Transverse colon (tissue), 4 donors: ENCODE measurements at places on chromosomes 4 and X. TPM values are rescaled to one million over a fixed set of nuclear protein-coding genes. Genes with fewer than 3 reads are reported as not detected.

GRCh38 chr4:122458625-122459024, 2.1 kb upstream of the IL2 start:
- H3K4me1 ChIP-seq = no peaks in the 10 kb centered on the region
- H3K27me3 ChIP-seq = no peaks in the 10 kb centered on the region
- no peak for DNase-seq
- H3K27ac ChIP-seq = no peak overlapping the region
- no peak overlapping the region for H3K4me3 ChIP-seq

TBL1X gene
- total RNA-seq = 3.4 TPM

GRCh38 chrX:49838374-49838773, 9.3 kb downstream of the PAGE4 start:
- H3K27me3 ChIP-seq = no peaks in the 10 kb centered on the region
- no peaks in the 10 kb centered on the region for H3K36me3 ChIP-seq
- H3K4me3 ChIP-seq = no peak overlapping the region
- H3K4me1 ChIP-seq = no peaks in the 10 kb centered on the region

DNA sequence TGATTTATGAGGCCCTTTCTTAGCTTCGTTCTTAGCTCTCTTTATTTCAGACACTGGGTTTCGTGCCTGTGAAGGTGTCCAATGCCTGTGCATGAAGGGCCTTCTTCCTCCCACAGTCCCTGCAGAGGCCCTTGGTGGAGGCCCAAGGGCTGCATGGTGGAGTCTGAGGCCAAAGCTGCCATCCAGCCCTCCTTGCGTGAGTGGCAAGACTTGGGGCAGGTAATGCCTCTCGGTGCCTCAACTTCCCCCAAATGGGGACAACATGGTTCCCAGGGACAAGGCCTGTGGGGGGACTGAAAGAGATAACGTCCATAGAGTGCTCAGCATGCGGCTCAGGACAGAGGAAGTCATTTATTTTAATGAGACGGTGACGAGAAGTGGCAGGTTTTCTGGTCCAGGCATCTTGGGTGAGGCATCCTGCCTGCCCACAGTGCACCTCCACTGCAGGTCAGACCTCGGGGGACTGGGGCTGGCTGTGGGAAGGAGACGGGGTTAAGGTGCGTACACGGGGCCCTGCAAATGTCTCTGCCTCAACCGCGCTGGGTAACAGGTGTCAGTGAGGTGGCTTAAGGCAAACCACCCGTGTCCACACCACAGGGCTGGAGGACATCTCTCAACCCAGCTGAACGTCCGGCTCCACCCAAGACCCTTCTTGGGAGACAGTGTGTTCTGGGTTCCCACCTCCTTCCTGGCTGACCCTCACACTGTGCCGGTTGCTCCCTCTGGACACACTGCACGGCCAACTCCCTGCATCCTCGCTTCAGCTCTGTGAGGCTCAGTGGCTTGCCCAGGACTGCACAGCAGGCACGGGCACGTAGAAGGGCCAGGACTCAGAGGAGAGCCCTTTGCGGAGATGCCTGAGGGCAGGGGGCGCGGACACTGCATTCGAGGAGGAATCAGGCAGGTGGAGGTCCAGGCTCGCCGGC, 50.5 kb downstream of the PSAPL1 start:
- no peaks in the 10 kb centered on the region for H3K4me1 ChIP-seq
- no peak overlapping the region for H3K4me3 ChIP-seq
- H3K27me3 ChIP-seq = peaks cover 4% of the 10 kb centered on the region
- H3K27ac ChIP-seq = no peak overlapping the region
- H3K36me3 ChIP-seq = no peaks in the 10 kb centered on the region

DNA sequence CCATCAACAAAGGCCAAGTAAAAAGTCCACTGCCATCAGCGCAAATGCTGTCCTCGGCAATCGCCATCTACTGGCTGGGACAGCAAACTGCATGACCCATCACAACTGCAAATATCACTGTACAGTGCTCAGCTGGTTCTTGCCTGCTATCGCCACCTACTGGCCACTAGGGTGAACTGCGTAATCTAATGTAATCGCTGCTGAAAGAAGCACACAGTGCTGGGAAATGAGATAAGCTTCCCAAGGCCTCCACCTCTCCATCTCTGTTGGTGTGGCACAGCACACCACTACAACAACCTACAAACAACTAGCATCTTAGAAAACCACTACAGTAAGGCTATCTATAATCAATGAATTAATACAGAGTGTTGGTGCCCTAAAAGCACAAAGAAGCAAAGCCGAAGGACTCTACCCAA, 298.3 kb downstream of the TEX13A start:
- no peaks in the 10 kb centered on the region for H3K36me3 ChIP-seq
- no peaks in the 10 kb centered on the region for H3K4me1 ChIP-seq
- DNase-seq = peak; percentile 75
- H3K27me3 ChIP-seq = no peaks in the 10 kb centered on the region
- no peak overlapping the region for H3K27ac ChIP-seq

DNA sequence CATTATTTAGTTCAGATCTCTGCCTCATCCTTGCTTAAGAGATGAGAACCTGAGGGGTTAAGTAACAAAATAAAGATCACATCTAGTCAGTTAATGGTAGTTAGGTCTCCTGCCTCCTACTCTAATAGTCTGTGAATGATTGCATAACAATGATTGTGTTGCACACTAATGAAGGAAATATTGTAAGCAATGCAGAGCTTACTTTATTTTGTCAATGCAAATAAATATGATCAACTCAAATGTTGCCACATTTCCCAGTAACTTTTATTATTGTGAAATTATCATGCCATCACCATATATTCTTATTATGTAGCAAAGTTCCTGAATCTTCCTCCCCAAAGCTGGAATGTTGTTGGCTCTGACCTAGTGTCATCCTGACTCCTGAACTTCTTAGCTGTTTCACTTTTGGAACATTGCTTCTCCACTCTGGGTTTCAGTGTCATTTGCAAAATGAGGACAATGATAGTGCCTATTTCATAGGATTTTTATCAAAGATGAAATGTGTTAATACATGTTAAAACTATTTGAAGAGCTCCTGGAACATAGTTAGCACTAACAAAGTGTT, 17.0 kb upstream of the GABRA4 start:
- H3K4me1 ChIP-seq = no peaks in the 10 kb centered on the region
- no peaks in the 10 kb centered on the region for H3K27me3 ChIP-seq
- no peak overlapping the region for H3K4me3 ChIP-seq
- no peaks in the 10 kb centered on the region for H3K36me3 ChIP-seq

- H3K27me3 ChIP-seq = no peaks in the 10 kb centered on the region
- H3K36me3 ChIP-seq = no peaks in the 10 kb centered on the region
- no peak overlapping the region for H3K4me3 ChIP-seq
- H3K27ac ChIP-seq = no peak overlapping the region
- H3K4me1 ChIP-seq = no peaks in the 10 kb centered on the region
Measured at GRCh38 chr4:182513587-182514291, 270.5 kb downstream of the TENM3 start.

MAOA gene
- total RNA-seq = 411 TPM

GRCh38 chr4:15563871-15564270, 91.3 kb downstream of the FBXL5 start:
- no peaks in the 10 kb centered on the region for H3K36me3 ChIP-seq
- no peak overlapping the region for H3K27ac ChIP-seq
- no peak overlapping the region for H3K4me3 ChIP-seq
- H3K27me3 ChIP-seq = no peaks in the 10 kb centered on the region
- no peak for DNase-seq

- no peak overlapping the region for H3K4me3 ChIP-seq
- H3K27ac ChIP-seq = no peak overlapping the region
- H3K36me3 ChIP-seq = no peaks in the 10 kb centered on the region
- peaks cover 21% of the 10 kb centered on the region for H3K27me3 ChIP-seq
- no peak for DNase-seq
- peaks cover 22% of the 10 kb centered on the region for H3K4me1 ChIP-seq
Measured at GRCh38 chr4:48989461-48990203, 3.6 kb downstream of the CWH43 start.

DNA sequence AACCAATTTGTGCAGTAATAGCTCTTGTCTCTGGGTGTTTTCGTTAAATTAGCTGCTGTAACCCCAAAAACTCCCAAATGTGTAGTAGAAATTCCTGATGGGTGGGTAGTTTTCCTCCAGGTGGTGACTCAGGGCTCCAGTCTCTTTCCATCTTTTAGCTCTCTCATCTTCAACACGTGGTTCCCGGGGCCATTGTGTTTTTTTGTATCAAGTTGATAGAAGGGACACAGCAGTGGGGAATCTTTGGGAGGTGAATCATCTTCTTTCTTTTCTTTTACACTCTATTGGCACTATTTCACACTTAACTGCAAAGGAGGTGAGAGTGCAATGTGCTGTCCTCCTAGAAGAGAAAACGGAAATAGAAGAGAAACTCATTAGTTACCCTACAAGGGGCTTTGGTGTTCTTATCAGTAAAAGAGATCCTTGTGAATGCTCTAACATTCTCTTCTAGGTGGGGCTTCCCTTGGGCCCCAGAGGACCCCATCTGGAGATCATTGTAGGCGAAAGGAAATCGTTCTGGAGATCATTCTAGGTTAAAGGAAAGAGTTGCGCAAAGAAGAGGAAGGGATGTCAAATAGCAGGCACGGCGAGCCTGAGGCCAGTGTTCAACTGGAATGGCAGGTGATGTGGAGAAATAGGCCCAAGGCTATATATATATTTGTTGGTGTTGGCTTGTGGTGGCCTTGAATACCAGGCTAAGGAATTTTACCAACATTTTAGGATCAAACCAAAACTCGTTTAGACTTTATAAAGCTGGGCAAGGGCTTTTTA, 68.2 kb upstream of the ACSL1 start:
- H3K4me3 ChIP-seq = no peak overlapping the region
- DNase-seq = no peak
- H3K36me3 ChIP-seq = no peaks in the 10 kb centered on the region
- H3K27me3 ChIP-seq = peaks cover 5% of the 10 kb centered on the region
- no peak overlapping the region for H3K27ac ChIP-seq
- no peaks in the 10 kb centered on the region for H3K4me1 ChIP-seq

DNA sequence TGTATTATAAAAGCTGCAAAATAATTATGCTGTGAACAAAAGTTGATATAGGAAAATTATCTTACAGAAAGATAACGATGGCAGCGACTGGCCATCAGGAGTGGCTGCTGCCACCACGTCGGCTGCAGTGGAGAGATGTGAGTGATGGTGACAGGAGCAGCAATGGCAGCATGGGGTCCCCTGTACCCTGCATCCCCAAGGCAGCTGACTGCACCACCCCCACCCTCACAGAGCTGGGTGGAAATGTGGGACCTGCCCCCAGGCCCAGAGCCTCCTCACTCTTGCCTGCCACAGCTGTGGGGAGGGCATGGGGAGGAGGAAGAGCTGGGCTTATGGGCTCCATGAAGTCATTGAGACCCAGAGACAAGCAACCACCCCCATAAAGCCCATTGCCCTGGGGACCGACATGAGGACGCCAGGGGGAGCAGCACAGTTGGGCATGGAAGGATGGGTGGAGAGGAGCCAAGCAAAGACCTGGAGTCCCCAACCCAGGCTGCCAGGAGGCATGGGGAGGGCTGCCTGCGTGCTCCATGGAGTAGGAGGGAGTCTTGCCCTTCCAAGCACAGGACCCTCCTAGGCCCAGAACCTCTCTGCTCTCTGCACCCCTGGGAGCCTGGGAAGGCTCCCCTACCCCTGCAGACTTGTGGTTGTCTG, 1090.5 kb downstream of the PCDH18 start:
- no peaks in the 10 kb centered on the region for H3K36me3 ChIP-seq
- no peak overlapping the region for H3K27ac ChIP-seq
- no peak for DNase-seq
- H3K4me1 ChIP-seq = no peaks in the 10 kb centered on the region
- no peaks in the 10 kb centered on the region for H3K27me3 ChIP-seq

ADH7 gene
- total RNA-seq = not detected

DNA sequence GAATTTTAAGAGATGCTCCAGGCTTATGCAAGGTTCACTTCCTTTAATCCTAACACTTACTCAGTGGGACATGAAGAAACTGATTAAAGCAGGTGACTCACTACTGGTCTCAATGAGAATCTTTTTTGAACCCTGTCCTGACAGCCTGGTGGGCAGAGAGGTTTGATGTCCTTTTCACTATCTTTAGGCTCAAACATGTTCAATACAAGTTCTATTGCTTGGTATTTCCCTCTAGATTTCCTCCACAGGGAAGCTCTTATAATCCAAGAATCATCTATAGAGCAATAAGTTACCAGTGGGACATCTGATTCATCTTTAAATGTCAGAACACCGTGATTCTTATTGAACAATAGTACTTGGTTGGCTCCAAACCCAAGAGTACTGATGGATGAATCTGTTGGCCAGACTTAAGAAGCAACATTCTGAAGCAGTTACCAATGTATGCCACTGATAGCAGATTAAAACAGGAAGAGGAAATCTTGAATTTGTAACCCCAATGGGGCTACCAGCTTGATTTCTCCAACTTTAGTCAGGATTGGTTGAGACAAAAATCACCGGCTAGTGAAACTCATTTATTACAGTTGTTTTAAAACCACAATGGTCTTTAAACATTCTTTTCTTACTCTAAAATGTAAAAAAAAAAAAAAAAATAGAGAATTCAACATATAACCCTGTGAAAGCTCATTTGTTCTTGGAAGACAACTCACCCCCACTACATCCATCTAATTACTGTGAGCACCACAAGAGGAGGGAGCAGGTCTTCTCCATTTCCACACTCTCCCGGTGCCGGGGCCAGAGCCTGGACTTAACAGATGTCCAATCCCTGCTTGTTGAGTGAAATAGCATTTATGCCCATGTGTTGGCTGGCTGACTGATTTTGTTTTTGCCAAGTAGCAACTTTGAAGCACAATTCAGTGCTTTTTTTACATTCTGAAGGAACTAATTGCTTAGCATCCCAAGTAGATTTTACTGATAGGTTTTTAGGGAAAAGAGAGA, 43.3 kb downstream of the FGFBP1 start:
- no peaks in the 10 kb centered on the region for H3K27me3 ChIP-seq
- H3K27ac ChIP-seq = no peak overlapping the region
- H3K36me3 ChIP-seq = no peaks in the 10 kb centered on the region
- H3K4me1 ChIP-seq = no peaks in the 10 kb centered on the region

SLC9A7 gene
- 29.2 TPM for total RNA-seq
